Aorta (tissue), 5 donors: ENCODE measurements at places on chromosomes 5 and 9.

- H3K4me3 ChIP-seq: no peak overlapping the region
- DNase-seq: no peak
- no peaks in the 10 kb centered on the region for H3K4me1 ChIP-seq
- H3K27ac ChIP-seq: no peak overlapping the region
- no peaks in the 10 kb centered on the region for H3K27me3 ChIP-seq
Measured at GRCh38 chr5:109161914-109162683, 247.7 kb downstream of the PJA2 start.

GRCh38 chr5:1834022-1834551 lies 32.9 kb downstream of the NDUFS6 start:
- no peak overlapping the region for H3K4me3 ChIP-seq
- no peaks in the 10 kb centered on the region for H3K36me3 ChIP-seq
- H3K27me3 ChIP-seq: no peaks in the 10 kb centered on the region

GRCh38 chr5:40680741-40681362 lies 1.1 kb downstream of the PTGER4 start:
- H3K27ac ChIP-seq: no peak overlapping the region
- no peaks in the 10 kb centered on the region for H3K4me1 ChIP-seq
- DNase-seq: peak; percentile 61
- no peaks in the 10 kb centered on the region for H3K36me3 ChIP-seq
- no peak overlapping the region for H3K4me3 ChIP-seq

GRCh38 chr5:151779531-151780125 lies 7.9 kb downstream of the G3BP1 start:
- H3K4me3 ChIP-seq: no peak overlapping the region
- DNase-seq: no peak

DNA sequence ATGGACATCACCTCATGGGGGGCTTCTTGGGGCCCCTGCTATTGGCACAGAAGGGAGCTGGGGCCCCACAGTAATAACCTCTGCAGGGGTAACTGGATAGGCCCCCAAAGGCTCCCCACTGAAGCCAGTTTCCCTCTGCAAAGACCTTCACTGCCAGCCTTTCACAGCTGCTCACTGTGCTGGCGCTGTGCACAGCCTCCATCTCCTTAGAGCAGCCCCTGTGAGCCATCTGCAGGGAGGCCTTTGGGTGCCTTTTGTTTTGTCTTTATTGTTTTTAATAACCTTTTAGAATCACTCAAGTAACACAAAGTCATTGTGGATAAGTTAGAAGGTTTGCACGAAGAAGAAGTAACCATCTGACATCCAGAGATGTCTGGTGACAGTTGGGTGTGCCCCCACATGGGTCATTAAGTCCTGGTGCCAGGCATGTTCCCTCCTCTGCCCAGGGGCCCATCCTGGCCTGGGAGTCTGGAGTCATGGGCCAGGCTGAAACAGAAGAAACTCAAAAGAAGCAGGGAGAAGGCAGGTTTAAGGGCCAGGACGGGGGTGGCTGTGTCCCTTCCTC lies 42.7 kb downstream of the NCS1 start:
- H3K27ac ChIP-seq: no peak overlapping the region
- H3K36me3 ChIP-seq: peaks cover 4% of the 10 kb centered on the region
- H3K27me3 ChIP-seq: no peaks in the 10 kb centered on the region

DNA sequence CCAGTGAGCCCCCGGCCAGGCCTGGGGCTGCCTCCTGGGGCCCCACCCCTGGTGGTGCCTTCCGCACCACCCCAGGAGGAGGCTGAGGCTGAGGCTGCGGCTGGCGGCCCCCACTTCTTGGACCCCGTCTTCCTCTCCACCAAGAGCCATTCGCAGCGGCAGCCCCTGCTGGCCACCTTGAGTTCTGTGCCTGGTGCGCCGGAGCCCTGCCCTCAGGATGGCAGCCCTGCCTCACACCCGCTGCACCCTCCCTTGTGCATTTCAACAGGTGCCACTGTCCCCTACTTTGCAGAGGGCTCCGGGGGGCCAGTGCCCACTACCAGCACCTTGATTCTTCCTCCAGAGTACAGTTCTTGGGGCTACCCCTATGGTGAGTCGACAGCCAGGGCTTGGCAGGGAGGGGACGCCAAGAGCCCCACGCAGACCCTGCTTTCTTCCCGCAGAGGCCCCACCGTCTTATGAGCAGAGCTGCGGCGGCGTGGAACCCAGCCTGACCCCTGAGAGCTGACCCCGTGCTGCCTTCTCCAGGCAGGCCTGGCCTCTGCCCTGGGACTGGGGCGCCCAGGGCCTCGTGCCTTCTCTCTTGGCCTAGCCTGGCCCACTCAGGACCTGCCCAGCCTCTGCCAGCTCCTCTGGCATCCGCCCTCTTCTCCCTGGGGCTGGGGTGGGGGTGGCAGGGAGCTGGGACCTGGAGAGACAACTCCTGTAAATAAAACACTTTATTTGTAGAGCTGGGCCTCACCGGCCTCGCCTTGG lies 4.0 kb upstream of the EHMT1 start:
- DNase-seq: no peak
- no peaks in the 10 kb centered on the region for H3K27me3 ChIP-seq
- H3K36me3 ChIP-seq: no peaks in the 10 kb centered on the region
- no peak overlapping the region for H3K4me3 ChIP-seq

DNA sequence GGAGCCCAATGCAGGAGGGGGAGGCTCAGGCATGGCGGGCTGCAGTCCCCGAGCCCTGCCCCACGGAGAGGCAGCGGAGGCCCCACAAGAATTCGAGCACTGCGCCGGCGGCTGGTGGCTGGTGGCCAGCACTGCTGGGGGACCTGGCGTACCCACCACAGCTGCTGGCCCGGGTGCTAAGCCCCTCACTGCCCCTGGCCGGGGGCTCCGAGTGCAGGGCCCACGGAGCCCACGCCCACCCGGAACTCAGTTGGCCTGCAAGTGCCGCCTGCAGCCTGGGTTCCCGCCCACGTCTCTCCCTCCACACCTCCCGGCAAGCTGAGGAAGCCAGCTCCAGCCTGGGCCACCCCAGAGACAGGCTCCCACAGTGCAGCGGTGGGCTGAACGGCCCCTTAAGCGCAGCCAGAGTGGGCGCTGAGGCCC lies 780.3 kb downstream of the DTWD2 start:
- no peak overlapping the region for H3K27ac ChIP-seq
- H3K4me3 ChIP-seq: no peak overlapping the region
- DNase-seq: no peak
- H3K27me3 ChIP-seq: no peaks in the 10 kb centered on the region
- H3K4me1 ChIP-seq: no peaks in the 10 kb centered on the region

DNA sequence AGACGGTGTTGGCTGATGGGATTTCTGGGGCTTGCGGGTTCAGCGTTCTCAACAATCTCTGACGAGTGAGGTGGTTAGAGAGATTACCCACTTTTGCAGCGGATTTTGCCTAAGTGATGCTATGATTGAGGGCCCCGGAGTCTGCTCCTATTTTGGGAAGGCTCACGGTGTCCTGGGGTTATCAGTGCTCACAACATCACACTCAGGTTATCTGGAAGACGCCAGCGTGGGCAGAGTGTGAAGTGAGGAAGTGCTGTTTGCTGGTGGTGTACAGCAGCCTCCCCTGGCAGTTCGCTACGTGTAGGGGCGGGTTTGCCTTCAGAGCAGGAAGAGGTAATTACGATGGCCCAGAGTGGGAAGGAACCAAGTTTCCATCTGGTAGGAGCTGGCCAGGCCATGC lies 341.2 kb upstream of the IRX2 start:
- no peak overlapping the region for H3K27ac ChIP-seq
- H3K4me3 ChIP-seq: no peak overlapping the region
- no peak for DNase-seq

DNA sequence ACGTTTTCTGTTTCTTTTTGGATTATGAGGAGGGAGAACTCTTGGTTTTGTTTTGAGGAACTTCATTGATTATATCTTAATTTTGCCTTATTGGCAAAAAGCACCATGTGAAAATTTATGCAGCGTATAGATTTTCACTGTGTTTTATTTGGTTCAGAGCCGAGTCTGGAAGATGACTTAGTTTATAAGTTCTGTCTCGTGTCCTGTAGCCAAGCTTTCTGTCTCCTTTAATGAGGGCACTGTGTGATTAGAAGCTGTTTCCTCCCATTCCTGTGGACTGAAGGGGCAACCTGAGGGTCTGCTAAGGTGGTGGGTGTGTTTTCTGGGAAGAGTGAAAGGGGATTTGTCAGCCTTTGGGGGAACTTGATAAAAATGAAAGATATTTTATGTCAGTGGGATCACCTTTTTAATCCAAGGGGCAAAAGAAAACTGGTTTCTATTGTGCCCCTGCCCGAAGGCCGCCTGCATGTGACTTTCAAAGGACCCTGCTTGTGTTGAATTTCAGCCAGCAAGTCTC lies 262.1 kb downstream of the FANCC start:
- H3K27me3 ChIP-seq: no peaks in the 10 kb centered on the region
- no peaks in the 10 kb centered on the region for H3K36me3 ChIP-seq
- H3K27ac ChIP-seq: peak overlapping the region; percentile 84
- H3K4me3 ChIP-seq: no peak overlapping the region
- H3K4me1 ChIP-seq: no peaks in the 10 kb centered on the region

- no peak overlapping the region for H3K4me3 ChIP-seq
- H3K4me1 ChIP-seq: no peaks in the 10 kb centered on the region
- H3K27me3 ChIP-seq: no peaks in the 10 kb centered on the region
- H3K36me3 ChIP-seq: no peaks in the 10 kb centered on the region
- H3K27ac ChIP-seq: no peak overlapping the region
Measured at GRCh38 chr5:518721-519120, 5.5 kb downstream of the SLC9A3 start.

DNA sequence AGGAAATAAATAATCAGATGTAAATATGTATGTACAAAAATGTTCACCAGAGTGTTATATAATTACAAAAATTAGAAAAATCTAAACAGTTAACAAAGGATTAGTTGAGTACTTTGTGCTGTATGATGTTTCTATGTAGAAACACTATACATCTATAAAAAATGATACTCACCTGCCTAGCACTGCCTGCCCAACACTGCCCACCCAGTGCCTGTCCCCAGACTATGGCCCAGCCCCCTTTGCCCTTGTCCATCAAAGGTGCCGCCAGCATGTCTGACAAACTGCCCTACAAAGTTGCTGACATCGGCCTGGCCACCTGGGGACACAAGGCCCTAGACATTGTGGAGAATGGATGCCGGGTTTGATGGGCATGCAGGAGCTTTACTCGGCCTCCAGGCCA lies 6.1 kb upstream of the MEGF9 start:
- no peak for DNase-seq
- H3K27ac ChIP-seq: no peak overlapping the region
- H3K4me3 ChIP-seq: no peak overlapping the region

DNA sequence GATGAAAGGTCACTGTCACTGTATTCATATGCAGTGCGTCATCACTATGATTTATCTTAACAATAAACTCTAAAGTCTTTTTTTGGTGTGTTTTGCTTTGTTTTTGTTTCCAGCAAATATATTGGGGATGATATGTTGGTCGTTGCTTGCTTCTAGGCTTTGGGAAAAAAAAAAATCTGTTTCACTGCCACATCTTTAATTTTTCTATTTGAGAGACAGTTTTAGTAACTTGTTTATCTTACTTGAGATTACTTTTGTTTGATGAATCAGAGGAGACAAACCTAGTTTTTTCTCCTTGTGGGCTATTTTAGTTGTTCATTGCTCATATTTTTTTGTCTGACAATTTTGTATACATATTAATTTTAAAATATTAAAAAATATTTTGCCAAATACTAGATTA lies 19.4 kb downstream of the CWC27 start:
- no peak overlapping the region for H3K4me3 ChIP-seq
- H3K27me3 ChIP-seq: no peaks in the 10 kb centered on the region
- no peak overlapping the region for H3K27ac ChIP-seq
- H3K4me1 ChIP-seq: no peaks in the 10 kb centered on the region
